ENCODE measurements at places on chromosomes 16 and 17. TPM values are rescaled to one million over a fixed set of nuclear protein-coding genes. Genes with fewer than 3 reads are reported as not detected.

Gene IL17C
- not detected for total RNA-seq

DNA sequence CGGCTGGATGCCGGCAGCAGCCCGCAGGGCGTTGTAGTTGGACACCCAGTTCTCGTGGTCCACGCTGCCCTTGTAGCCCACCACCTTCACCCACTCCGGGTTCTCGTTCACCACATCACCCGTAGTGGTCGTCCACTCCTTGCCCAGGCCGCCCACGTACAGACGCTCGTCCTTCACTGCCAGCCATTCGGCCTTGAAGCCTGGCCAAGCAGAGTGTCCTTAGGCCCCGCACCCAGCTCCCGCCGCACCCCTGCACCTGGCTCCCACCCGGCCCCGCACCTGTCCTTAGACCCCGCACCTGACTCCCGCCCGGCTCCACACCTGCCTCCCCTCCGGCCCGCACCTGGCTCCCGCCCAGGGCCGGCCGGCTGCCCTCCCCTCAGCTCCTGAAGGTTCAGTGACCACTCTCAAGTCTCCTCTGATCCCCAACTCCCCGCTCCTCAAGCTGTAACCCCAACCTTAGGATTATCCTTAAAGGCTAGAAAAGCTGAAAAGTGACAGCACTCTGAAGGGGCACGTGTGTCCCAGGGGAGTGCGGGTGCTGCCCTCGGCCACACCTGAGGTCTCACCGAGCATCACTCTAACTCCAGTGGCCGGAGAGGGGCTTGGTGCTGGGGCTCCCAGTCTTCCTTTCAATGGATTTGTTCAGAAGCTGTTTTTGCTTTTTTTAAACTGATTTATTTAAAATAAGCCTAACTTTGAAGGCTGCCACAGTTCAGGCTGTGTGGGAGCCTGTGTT, 14.4 kb downstream of the CANT1 start:
- H3K36me3 ChIP-seq, result peaks cover 4% of the 10 kb centered on the region
- no peak overlapping the region for H3K27ac ChIP-seq
- peaks cover 34% of the 10 kb centered on the region for H3K4me1 ChIP-seq
- H3K27me3 ChIP-seq, result no peaks in the 10 kb centered on the region

DNA sequence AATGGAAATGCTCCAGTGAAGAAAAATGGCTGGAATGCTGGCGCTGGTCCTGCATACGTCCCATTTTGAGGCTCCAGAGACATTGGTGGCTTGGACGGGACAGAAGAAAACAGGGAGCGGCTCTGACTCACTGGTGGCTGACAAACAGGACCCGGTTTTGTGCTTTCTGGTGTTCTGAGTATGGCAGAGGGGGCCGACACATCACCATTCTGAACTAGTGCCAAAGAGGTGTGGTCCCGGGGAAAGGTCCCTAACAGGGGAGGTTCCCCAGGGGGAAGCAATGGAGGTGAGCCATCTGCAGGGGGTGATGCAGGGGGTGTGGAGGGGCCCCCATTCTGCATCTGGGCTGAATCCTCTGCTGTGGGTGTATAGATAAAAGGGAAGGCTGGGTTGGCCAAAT, 8.3 kb downstream of the ANKRD40 start:
- no peak for DNase-seq
- H3K36me3 ChIP-seq, result peaks cover 97% of the 10 kb centered on the region
- H3K27me3 ChIP-seq, result no peaks in the 10 kb centered on the region
- H3K4me3 ChIP-seq, result no peak overlapping the region
- peaks cover 54% of the 10 kb centered on the region for H3K4me1 ChIP-seq

DNA sequence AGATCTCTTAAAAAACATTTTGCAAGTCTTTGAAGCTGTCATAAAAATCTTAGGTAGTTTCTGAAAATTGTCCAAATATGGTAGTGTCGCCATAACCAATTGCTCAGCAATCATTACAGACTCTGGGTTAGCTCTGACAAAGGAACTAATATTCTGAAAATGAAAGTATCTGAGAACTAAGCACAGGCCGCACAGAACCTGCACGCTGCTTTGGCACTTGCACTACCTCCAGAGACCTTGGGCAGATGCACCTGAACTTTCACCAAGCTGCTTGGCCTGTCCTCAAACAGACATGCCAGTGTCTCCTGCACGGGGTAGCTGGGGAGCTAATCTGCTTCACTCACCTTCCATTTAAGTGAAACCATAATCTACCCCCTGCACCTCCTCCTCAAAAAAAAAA, 317.0 kb downstream of the MAF start:
- H3K4me1 ChIP-seq, result peaks cover 33% of the 10 kb centered on the region
- H3K4me3 ChIP-seq, result no peak overlapping the region
- peaks cover 9% of the 10 kb centered on the region for H3K27me3 ChIP-seq
- no peak for DNase-seq
- H3K36me3 ChIP-seq, result no peaks in the 10 kb centered on the region

GRCh38 chr16:87542531-87543102, 49.8 kb upstream of the ZCCHC14 start:
- DNase-seq, result no peak
- H3K36me3 ChIP-seq, result no peaks in the 10 kb centered on the region
- no peak overlapping the region for H3K27ac ChIP-seq
- H3K4me1 ChIP-seq, result peaks cover 18% of the 10 kb centered on the region
- no peak overlapping the region for H3K4me3 ChIP-seq

Gene CDH16
- total RNA-seq, result not detected

DNA sequence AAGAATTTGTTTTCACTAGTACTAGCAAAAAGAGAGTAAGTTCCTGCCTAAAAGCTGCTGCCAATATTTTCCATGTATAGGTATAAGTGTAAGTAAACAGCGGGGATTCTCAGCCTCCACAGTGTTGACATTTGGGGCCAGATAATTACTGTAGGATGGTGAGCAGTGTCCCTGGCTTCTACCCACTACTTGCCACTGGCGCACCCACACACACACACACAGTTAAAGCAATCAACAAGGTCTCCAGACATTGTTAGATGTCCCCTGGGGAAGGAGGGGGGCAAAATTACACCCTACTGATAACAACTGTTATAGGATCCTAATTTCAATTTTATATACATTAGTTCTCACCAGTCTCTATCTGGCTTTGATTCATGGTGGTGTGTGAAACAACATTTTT, 417.0 kb upstream of the PSMD7 start:
- H3K4me3 ChIP-seq, result no peak overlapping the region
- no peaks in the 10 kb centered on the region for H3K36me3 ChIP-seq
- peaks cover 5% of the 10 kb centered on the region for H3K4me1 ChIP-seq
- no peak for DNase-seq

DNA sequence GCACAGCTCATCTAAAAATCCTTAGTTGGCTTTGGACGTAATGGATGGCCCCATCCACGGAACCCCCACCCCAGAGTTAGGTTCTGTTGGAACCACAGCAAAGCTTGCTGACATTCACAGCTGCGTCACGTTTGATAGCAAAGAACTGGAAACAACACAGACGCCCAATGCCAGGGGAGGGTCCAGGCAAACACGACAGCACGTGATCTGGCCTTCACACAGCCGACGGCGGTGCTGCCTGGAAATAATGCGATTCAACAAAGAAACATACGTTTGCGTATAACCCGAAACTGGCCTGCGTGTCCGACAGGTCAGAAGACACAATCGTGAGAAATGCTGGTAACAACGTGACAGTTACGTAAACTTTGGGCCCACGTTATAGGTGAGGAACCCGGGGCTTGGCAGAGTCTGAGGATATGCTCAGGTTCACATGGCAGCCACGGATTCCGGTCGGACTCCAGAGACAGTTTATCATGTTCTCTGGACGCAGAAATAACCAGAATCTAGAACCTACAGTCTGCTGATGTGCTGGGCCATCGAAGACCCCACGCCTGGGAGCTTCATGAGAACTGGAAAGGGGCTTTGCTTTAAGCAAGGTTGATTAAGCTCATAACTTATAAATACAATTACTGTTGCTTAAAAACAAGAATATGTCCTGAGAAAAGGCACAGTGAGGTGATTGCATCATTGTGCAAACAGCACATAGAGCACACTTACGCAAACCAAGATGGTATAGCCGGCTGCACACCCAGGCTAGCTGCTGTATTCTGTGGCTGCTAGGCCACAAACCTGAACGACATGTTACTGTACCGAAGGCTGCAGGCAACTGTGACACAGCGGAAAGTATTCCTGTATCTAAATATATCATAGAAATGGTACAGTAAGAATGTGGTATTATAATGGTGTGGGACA, 70.4 kb downstream of the RPH3AL start:
- H3K27me3 ChIP-seq, result no peaks in the 10 kb centered on the region
- H3K27ac ChIP-seq, result no peak overlapping the region
- H3K4me1 ChIP-seq, result peaks cover 9% of the 10 kb centered on the region
- DNase-seq, result no peak
- H3K36me3 ChIP-seq, result no peaks in the 10 kb centered on the region
- H3K4me3 ChIP-seq, result no peak overlapping the region

Data from heart right ventricle (tissue), 16 donors.